ENCODE measurements at places on chromosomes 6 and 20.

DNA sequence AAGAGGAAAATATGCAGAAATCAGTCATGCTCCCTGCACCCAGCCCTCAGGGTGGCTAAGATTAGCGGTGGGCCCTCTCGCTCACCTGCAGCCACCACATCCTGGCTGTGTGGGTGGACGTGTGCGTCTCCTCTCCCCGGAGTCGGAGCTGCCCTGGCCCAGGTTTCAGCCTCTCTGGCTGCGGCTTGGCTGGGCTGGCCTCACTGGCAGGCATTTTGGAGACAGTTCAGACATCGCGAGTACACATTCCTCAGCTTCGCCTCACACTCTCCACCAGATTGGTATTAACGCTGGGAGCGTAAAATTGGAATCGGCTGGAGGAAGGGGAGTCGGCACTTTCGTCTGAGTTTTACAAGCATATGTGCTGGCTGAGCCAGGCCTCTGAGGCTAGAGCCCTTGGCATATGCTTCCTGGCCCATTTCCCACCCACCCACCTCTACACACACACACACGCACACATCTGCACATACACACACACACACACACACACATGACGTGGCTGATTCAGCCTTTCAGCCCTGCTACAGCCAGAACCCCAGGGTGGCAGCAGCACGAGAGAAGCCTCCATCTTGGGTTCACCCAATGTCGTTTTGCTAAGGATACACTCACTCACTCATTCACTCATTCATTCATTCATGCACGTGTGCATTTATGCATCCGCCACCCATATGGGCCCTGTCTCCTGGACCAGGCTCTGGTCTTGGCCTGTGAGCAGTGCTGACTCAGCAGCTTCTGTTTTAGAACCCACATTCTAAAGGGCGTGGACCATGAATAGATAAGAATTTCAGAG lies 42.9 kb downstream of the BCAS4 start:
- no peak for DNase-seq

DNA sequence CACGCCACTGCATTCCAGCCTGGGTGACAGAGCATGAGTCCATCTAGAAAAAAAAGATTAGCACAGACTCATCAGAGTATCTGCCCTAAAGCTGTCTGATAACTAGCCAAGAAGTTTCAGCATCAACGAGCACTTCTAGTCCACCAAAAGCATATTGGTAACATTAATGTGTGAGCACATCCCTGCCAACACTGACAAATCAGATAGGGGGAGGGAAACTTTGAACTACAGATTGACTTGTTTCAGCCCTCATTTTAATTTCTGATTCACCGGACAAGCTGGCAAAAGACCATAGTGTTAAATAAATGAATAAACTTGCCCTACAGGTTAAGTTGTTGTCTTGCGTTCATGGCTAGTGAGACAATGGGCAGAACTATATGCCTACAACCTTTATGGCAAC lies 7.7 kb upstream of the SEC63 start:
- DNase-seq, result no peak

DNA sequence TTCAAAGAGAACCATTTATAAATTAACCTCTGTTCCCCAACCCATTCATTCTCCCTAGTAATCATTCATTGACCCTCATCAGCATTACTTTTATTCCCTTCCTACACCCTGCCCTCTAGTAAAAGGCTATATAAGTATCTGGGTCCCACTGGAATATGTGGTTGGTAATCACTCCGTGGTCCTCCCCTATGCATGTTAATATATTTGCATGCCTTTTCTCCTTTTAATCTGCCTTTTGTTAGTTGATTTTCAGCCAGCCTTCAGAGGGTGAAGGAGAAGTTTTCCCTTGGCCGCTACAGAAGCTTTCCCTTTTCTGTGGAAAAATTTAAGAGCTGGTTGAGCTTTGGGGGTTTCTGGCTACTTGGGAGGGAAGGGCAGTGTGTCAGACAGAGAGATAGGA lies 585.6 kb downstream of the UTRN start:
- no peak for DNase-seq

- DNase-seq, result no peak
Observed at GRCh38 chr20:54598352-54598751, 123.0 kb downstream of the DOK5 start.

- no peak for DNase-seq
Observed at GRCh38 chr6:119444642-119445557, 95.3 kb upstream of the MAN1A1 start.

DNA sequence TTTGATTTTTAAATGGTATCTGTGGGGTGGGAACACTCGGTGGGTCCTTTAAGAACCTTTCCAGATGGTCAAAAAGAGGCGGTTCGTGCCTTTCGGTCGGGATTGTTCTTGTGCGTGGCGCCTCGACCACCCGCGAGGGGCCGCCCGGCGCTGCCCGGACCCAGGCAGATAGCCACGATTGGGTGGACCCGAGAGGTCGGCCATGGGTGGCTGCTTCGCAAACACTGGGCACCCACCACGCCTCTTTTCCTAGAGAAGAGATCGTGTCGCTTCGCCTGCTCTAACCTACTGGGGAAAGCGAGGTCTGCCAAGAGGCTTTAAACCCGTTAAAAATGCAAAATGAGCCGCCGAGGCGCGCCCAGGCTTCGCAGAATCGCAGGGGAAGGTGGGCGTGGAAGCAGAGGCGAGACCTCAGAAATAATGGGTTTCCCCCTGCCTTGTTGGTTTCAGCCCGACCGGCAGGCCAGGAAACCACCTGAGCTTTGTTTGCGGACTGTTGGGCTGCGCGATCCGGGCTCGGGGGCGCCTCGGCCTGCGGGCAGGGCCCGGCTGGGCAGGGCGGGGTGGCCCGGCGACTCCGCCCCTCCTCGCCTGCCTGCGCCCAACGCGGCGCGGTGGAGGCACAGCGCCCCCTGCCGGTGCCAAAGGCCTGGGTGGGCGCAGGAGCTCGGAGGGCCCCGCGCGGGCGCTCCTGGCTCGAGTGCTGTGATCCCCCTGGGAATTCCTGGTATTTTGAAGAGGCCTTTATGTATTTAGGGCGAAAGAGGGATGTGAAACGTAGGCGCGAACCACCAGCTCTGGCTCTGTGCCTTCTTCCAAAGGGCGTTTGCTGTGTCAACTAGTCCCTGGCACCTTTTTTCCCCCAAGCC lies 1.6 kb downstream of the MARCKS start:
- peak; percentile 36 for DNase-seq

All from HT1080 (cell line).